ENCODE measurements at places on chromosomes 6 and 20.

- DNase-seq: no peak
Measured at GRCh38 chr6:55994531-55994930, 119.1 kb upstream of the BMP5 start.

GRCh38 chr6:5930143-5930770, 76.5 kb downstream of the NRN1 start:
- DNase-seq: no peak

- DNase-seq: no peak
Measured at GRCh38 chr20:45998337-45998736, 10.4 kb upstream of the MMP9 start.

- DNase-seq: no peak
Measured at GRCh38 chr6:168916576-168917211, 337.0 kb downstream of the THBS2 start.

DNA sequence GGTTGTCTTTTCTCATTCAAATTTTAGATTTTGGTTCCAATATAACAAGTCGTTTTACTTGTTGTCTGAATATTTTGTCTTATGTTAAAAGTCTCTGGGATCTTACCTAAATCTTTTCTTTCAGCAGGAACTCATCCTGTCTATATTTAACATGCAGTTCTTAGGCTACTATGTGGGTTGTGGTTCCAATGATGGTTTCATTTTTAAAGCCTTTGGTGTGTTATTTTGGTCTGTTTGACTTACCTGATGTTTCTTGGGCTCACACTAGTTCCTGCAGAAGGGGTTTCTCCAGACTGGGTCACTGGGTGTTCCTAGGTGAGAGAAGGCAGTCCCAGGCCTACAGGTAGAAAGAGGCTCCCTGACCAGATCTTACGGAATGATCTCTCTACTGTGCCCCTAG, 17.4 kb downstream of the PRL start:
- no peak for DNase-seq

GRCh38 chr6:33589731-33590530, 9.9 kb upstream of the BAK1 start:
- no peak for DNase-seq

DNA sequence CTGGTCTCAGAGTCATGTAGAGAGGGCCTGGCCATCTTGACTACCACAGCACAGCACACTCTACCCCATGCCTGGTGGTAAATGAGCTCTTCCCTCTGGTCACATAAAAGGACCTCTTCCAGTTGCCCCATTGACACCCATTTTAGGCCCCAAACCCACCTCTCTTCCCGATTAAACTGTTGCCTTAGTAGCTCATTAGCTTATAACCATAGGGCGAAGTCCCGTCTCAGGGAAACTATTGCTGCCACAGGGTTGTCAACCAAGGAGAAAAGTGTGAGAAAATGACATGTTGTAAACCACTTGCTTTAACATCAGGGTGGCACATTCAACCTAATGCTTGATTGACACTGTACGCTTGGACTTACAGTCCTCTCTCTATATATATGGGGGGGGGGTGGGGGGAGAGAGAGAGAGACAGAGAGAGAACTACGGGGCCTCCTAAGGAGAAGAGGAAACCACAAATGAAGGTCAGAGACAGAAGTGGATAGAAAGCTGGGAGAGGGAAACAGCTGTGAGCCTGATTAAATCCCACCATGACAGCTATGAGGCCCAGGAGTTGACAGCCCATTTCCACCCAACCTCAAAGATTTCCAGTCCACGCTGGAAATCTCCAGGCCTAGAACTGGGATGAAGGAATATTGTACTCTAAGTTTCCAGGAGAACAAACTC, 14.9 kb upstream of the BTN1A1 start:
- no peak for DNase-seq

GRCh38 chr20:24984961-24985640, 7.5 kb downstream of the APMAP start:
- DNase-seq: no peak

DNA sequence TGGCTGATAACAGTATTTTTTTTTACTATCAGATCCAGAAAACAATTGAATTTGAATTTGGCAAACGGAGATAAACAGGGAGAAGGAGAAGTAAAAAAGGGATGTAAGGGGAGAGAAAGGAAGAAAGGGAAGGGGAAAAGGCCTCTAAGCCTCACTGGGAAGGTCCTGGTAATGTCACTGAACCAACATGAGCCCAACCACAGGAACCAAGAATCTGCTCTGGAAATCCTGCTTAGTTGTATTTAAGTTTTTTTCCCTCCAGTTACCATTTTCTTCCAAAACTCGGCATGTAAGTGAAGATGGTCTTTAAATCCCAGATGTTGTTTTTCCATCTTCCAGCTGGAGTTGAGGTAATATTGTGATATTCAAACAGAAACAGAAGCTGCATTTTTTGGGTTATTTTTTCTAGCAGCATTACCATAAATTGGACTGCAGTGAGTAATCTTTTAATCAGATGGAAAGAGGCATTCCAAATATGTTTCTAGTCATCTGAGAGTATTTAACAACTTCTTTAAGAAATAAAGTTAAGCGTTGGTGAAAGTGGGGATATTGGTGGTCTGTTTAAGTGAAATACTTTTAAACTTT, 91.1 kb downstream of the TXNDC5 start:
- DNase-seq: no peak

GRCh38 chr20:1955217-1955616, 38.6 kb downstream of the PDYN start:
- no peak for DNase-seq

DNA sequence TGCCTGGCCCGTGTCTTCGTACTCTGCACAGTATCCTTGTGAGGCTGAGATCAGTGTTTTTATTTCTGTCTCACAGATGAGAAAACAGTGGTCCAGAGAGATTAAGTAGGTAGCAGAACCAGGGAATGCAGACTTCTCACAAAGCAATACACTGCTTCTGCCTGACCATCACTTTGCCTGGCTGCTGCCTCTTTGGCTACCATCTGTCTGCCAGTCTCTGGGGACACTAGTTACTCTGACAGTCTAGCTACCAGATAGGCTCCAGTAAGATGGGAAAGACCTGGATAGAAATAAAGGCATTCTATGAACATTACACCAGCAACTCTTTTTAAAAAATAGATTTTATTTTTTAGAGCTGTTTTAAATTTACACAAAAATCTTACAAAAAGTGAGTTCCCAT, 96.9 kb downstream of the PHACTR3 start:
- no peak for DNase-seq

GRCh38 chr6:130218134-130218533, 4.6 kb downstream of the SAMD3 start:
- no peak for DNase-seq

GRCh38 chr6:141561154-141561553, 571.6 kb upstream of the GJE1 start:
- DNase-seq: no peak

GRCh38 chr6:98833307-98834059, 891 bp upstream of the POU3F2 start:
- no peak for DNase-seq

DNA sequence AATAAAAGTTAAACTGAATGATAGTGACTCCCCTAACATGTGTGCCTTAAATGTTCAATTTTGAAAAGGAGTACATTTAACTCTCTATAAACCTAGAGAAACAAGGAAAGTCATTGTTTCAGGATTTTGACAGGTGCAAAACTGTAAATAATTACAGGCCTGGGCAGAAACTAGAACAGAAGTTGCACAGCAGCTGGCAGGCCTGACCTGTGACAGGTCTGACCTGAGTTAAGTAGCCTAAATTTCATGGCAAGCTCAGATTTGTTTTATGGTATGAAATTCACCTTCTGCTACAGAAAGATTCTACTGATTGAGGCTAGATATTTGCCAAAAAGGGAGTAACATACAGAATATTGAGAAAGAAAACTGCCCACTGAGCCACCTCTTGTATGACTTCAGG, 166.1 kb downstream of the CDKAL1 start:
- no peak for DNase-seq

- DNase-seq: no peak
Measured at GRCh38 chr20:47309806-47310426, 46.6 kb downstream of the ZMYND8 start.

DNA sequence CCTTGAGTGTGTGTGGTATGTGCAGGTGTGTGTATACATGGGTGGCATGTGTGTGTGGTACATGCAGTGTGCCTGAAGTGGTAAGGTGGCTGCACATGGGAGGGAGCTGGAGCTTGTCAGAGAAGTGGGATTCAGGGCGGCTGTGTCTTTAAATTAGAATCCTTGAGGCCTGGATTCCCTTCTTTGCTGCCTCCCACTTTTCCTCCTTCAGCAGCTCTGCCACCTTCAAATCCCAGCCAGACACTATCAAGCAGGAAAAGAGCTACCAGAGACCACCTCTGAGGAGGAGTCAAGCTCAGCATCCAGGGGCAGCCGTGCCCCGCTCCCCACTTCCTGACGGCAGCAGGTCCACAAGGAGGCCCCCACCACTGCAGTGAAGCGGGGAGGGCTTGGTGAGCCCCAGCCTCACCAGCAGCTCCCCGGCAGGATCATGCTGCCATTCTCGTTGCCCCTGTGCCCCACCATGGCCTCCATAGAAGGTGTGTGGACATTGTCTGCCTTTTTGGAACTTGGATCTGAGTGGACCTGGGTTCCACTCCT, 131.0 kb upstream of the MLN start:
- DNase-seq: no peak

DNA sequence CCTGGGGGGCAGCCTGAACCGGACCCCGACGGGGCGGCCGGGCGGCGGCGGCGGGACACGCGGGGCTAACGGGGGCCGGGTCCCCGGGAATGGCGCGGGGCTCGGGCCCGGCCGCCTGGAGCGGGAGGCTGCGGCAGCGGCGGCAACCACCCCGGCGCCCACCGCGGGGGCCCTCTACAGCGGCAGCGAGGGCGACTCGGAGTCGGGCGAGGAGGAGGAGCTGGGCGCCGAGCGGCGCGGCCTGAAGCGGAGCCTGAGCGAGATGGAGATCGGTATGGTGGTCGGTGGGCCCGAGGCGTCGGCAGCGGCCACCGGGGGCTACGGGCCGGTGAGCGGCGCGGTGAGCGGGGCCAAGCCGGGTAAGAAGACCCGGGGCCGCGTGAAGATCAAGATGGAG, 636 bp downstream of the SRF start:
- DNase-seq: no peak

DNA sequence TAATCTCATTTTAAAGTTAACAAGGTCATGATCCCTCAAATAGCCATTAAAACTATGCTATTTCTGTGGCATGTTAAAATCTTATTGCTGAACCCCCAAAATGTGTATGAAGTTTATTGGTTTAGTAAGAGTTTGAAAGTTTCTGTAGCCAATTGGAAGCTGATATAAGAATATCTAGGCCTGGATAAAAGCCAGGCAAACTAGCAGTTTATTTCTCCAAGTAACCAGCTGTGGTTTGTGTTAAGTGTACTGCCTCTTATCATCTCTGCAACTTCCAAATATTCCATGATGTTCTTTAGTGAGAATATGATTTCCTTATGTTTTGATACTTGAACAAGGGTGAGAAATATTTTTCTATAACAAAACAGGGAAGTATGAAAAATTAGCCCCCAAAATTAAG, 76.7 kb downstream of the PRSS35 start:
- DNase-seq: no peak
